ENCODE measurements at places on chromosomes 3 and 15.
A peak's percentile ranks its signal among the peaks of the same experiment; 100 is the strongest.

- no peaks in the 10 kb centered on the region for H3K27me3 ChIP-seq
- H3K27ac ChIP-seq = no peak overlapping the region
- no peak for DNase-seq
- H3K4me3 ChIP-seq = no peak overlapping the region
These were observed 289.7 kb upstream of the TPRG1 start for GRCh38 chr3:188881954-188882641.

GRCh38 chr15:60400944-60401343 is 3.2 kb upstream of the ANXA2 start:
- no peaks in the 10 kb centered on the region for H3K36me3 ChIP-seq
- no peak overlapping the region for H3K27ac ChIP-seq
- no peak overlapping the region for H3K4me3 ChIP-seq
- H3K4me1 ChIP-seq = peaks cover 22% of the 10 kb centered on the region

GRCh38 chr3:177743173-177743890 is 546.0 kb upstream of the TBL1XR1 start:
- no peaks in the 10 kb centered on the region for H3K36me3 ChIP-seq
- no peaks in the 10 kb centered on the region for H3K4me1 ChIP-seq
- no peak for DNase-seq

- peak overlapping the region; percentile 100 for H3K27ac ChIP-seq
- peaks cover 40% of the 10 kb centered on the region for H3K4me1 ChIP-seq
- peak overlapping the region; percentile 97 for H3K4me3 ChIP-seq
- H3K27me3 ChIP-seq = no peaks in the 10 kb centered on the region
These were observed 664 bp downstream of the NR2C2 start for GRCh38 chr3:14947886-14948608.

GRCh38 chr15:29677871-29678461 is 144.3 kb downstream of the TJP1 start:
- DNase-seq = no peak
- no peaks in the 10 kb centered on the region for H3K36me3 ChIP-seq
- no peak overlapping the region for H3K27ac ChIP-seq
- H3K4me3 ChIP-seq = no peak overlapping the region
- H3K4me1 ChIP-seq = no peaks in the 10 kb centered on the region

DNA sequence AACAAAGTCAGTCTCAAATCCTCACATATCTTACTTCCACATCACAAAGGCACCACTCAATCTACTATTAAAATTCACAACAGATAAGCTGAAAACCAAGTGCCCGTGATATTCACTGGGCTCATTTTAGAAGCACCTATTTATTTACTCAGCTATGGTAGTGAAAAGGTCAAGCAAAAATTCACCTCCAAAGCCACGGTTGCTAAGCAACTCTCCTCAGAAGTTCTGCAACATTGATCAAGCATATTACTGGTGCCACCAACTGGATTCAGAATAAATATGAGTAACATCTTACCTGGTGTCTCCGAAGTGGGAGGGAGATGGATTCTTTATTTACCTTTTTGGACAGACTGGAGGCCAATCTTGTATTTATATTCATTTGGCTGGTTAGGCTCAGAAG is 714.8 kb downstream of the FHIT start:
- no peaks in the 10 kb centered on the region for H3K27me3 ChIP-seq
- no peaks in the 10 kb centered on the region for H3K36me3 ChIP-seq
- no peak overlapping the region for H3K27ac ChIP-seq
- DNase-seq = no peak
- no peak overlapping the region for H3K4me3 ChIP-seq

DNA sequence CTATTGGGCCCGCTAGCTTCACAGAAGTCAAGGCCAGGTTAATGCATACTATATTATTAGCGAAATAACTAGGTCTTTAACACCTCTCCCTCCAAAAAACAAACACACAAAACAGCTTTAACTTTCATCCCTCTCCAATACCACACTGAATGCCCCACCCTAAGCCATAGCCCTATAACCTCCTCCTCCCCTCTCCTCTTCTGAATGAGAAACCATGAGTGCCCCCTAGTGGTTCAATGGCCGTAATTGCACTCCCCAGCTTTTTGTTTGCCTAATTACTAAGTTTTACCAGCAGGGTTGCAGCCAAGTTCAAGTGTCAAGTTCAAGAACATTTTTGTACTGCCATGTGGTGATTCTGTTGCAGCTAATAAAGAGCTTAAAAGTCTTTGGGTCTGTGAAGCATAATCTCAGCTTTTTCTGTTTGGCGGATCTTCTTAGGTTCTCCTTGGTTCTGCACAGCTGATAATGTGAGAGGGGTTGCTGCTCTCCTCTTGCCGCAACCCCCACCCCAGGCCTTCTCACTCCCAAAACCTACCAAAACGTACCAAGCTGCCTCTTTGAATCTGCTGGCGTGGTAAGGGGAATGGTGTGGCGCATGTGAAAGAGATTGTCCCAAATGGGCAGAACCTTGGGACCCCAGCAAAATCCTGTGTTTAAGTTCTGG is 57.9 kb downstream of the RPL22L1 start:
- H3K27ac ChIP-seq = no peak overlapping the region
- no peaks in the 10 kb centered on the region for H3K36me3 ChIP-seq
- no peak overlapping the region for H3K4me3 ChIP-seq
- no peaks in the 10 kb centered on the region for H3K27me3 ChIP-seq

DNA sequence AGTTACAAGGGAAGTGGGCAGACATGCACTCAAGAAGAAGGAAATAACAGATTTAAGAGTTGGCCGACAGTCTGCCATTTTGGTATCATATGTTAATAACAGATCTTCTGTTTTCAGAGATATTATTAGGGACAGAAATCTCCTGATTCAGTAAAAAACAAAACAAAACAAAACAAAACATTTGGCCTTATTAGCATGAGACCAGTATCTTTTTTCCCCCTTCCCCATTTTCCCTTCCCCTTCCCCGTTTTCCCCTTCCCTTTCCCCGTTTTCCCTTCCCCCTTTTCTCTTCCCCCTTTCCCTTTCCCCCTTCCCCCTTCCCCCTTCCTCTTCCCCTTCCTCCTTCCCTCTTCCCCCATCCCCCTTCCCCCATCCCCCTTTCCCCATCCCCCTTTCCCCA is 39.4 kb downstream of the BBS4 start:
- H3K27ac ChIP-seq = no peak overlapping the region
- H3K27me3 ChIP-seq = no peaks in the 10 kb centered on the region
- H3K4me3 ChIP-seq = no peak overlapping the region
- no peak for DNase-seq
- no peaks in the 10 kb centered on the region for H3K36me3 ChIP-seq

DNA sequence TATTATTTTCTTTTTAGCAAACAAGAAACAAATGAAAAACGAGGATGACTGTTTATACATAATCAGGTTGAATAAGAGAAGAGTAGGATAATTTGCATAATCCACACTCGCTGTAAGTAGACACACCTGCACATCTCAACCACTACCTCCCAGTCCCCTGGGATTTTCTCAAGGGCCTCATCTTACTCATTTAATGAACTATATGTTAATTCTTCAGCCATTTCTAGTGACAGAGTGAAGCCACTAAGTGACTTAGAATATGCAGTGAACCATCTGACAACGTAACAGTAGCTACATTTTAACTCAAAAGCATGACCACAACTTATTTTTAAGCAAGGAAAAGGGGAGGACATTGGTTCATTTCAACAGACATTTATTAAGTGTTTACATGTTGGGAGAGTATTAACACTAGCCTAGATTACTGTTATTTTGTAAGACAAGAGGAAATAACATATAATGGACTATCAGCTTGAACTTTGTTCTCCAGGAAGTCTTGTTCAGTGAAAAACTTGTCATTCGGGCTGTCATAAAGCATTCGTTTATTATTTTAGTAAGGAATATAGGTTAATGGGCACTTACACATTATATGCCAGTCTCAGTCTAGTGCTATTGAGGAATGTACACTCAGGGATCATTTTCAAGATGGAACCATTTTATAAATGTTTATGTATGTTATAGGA is 173.0 kb upstream of the ROBO2 start:
- no peak overlapping the region for H3K27ac ChIP-seq
- no peak overlapping the region for H3K4me3 ChIP-seq
- H3K27me3 ChIP-seq = no peaks in the 10 kb centered on the region
- H3K36me3 ChIP-seq = no peaks in the 10 kb centered on the region

DNA sequence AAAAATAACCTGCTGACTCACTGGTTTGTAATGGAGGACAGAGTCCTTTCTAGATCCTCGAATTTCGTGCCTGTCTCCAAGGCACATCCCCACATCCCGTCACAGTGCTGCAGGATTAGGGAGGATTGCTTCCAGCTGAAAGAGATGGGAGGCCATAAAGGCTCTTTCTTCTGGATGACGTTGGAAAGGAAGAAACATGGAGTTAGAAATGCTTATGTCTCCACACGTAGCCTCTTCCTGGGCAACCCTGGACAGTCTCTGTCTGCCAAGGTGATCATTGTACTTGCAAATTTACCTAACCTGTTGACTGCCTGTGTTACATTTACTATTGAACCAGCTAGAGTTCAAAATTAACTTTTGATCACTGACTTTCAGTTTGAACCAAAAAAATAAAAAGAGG is 27.6 kb upstream of the VILL start:
- H3K27ac ChIP-seq = no peak overlapping the region
- no peak overlapping the region for H3K4me3 ChIP-seq
- no peak for DNase-seq
- H3K36me3 ChIP-seq = no peaks in the 10 kb centered on the region
- H3K4me1 ChIP-seq = no peaks in the 10 kb centered on the region
- no peaks in the 10 kb centered on the region for H3K27me3 ChIP-seq

DNA sequence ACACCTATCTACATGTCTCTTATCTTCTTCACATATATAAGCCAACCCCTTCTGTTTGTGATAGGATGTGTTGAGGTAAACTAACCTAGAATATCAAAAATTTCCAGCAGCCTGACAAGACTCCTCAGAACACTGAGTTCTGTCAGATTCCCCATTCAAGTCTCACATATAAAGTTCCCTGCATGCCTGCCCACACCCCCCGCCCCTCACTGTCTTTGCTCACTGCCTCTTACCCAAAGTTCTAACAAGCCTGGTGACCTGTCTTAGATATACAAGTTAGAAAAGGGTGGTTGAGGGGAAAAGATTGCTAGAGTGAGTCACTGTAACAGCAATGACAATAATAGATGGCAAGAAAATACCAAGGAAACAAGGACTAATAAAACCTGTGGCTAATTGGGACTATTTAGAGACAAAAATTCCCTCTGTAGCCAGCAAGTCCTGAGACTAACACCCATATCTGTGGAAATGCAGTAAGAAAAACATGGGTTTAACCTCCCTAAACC is 40.1 kb downstream of the FBXO22 start:
- no peak overlapping the region for H3K4me3 ChIP-seq
- DNase-seq = no peak
- H3K4me1 ChIP-seq = peaks cover 3% of the 10 kb centered on the region
- H3K27me3 ChIP-seq = peaks cover 14% of the 10 kb centered on the region
- H3K36me3 ChIP-seq = peaks cover 1% of the 10 kb centered on the region

DNA sequence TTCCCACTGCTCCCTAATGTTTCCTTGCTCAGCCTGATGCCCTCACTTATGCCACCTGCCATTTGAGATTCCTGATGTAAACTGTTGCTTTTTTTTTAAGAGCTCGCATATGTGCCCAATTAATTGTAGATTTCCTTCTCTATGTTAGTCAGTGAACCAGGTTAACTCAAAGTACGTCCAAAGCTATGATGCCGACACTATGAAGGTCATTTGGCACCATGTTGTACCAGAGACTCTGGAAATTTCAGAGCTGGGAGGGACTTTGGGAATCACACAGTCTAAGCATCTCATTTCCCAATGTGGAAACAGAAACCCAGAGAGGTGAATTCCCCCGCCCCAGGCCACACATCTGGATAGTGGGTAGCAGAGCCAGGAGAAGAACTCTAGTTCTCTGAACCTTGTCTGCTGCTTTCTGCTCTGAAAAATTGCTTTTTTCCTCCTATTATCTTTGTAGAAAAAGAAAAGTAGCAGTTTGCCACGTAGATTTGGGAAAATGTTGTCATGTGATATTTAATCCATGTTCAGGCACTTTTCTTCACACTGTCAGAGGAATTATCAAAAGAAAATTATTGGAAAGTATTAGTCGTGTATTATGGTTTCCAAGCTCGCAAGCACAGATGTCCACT is 38.5 kb upstream of the TNFAIP8L3 start:
- no peak overlapping the region for H3K27ac ChIP-seq
- no peak overlapping the region for H3K4me3 ChIP-seq
- H3K36me3 ChIP-seq = no peaks in the 10 kb centered on the region

DNA sequence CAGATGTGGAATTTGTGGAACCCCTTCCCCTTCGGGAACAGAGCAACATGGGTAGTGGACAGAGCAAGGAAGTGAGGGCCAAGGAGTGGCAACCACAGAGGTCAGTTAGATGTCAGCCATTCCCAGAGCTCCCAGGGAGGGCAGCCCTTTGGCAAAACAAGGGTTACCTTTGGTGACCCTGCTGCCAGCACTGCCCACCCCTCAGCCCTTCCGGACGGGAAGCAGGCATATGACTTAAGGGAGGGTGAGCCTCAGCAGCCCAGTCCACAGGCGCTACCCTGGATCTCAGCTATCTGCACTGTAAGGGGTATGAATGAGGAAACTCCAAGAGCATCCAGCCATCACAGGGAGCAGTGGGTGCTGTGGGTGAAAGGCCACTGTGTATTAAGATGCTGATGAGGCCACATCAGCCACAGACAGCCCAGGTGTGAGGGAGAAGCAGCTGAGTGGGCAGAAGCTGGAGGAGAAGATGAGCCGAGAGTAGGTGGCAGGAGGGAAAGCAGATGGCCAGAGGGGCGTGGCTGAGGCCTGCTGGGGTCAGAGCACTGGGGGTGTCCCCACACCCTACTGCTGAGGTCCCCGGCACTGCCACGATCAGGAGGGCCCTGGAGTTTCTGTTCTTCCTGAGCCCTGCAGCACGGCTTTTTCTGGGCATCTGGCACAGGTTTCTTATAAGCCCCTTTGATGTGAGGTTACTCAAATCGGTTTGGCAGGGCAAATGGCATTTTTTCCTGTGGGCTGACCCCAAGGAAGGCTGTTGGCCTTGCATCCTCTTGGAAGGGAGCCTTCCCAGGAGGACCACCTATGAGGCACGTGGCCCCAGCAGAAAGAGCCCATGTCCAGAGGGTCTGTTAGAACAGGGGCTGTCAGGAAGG is 6.2 kb downstream of the PLA2G4D start:
- peaks cover 3% of the 10 kb centered on the region for H3K4me1 ChIP-seq
- DNase-seq = no peak
- no peaks in the 10 kb centered on the region for H3K36me3 ChIP-seq
- H3K4me3 ChIP-seq = no peak overlapping the region
- H3K27ac ChIP-seq = no peak overlapping the region

Data from activated CD8-positive, alpha-beta T cell treated with anti-CD3 and anti-CD28 coated beads for 36 hours (primary cell).